ENCODE measurements at places on chromosomes 2 and 18.

- DNase-seq: no peak
Measured at GRCh38 chr2:160005908-160006307, 56.5 kb downstream of the PLA2R1 start.

DNA sequence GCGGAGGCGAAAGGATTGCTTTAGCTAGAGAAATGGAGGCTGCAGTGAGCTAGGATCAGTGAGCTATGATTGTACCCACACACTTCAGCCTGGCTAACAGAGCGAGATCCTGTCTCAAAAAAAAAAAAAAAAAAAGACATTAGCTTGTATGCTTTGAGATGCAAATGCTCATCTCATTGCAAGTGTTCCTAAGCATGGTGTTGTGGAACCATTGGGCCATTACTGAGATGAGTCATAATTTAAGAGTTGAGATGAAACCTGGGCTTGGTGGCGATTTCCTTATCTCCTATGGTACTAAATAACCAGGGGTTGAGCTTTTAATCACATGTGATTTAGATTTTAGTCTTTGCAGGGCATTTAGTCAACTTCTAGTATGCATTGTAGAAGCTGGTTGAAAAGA, 2.2 kb downstream of the PLEKHA3 start:
- DNase-seq: no peak

GRCh38 chr18:76522122-76522503, 27.1 kb upstream of the ZNF516 start:
- no peak for DNase-seq

GRCh38 chr2:211367711-211368110, 811.3 kb downstream of the CPS1 start:
- no peak for DNase-seq

DNA sequence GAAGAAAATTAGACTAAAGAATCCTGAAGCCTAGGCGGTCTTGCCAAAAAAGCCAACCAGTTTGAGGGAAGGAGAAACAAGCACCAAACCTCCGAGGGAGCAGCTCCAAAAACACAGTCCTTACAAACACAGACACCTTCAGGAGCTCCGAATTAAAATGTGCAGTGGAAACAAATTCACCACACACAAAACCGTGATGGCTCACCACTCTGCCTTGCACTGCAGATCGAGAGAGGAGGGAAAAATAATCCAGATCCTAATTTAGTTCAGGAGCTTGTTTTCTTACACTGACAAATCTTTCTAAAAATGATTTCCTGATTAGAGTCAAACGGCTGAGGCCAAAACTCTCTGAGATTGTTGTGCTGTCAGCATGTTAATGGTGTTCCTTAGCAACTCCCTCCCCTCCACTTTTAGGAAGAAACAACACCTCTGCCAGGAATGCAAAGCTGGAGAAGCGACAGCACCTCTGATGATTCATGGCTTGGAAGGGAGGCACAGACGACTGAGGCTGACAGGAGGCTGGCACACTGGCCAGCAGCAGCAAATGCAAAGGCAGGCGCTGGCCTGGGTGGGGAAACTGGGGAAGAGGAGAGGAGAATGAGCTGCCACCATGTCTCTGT, 249.4 kb upstream of the KLHL29 start:
- DNase-seq: peak; percentile 40

- no peak for DNase-seq
Measured at GRCh38 chr2:151338115-151338514, 19.3 kb upstream of the TNFAIP6 start.

- no peak for DNase-seq
Measured at GRCh38 chr2:171173087-171173486, 12.4 kb upstream of the TLK1 start.

DNA sequence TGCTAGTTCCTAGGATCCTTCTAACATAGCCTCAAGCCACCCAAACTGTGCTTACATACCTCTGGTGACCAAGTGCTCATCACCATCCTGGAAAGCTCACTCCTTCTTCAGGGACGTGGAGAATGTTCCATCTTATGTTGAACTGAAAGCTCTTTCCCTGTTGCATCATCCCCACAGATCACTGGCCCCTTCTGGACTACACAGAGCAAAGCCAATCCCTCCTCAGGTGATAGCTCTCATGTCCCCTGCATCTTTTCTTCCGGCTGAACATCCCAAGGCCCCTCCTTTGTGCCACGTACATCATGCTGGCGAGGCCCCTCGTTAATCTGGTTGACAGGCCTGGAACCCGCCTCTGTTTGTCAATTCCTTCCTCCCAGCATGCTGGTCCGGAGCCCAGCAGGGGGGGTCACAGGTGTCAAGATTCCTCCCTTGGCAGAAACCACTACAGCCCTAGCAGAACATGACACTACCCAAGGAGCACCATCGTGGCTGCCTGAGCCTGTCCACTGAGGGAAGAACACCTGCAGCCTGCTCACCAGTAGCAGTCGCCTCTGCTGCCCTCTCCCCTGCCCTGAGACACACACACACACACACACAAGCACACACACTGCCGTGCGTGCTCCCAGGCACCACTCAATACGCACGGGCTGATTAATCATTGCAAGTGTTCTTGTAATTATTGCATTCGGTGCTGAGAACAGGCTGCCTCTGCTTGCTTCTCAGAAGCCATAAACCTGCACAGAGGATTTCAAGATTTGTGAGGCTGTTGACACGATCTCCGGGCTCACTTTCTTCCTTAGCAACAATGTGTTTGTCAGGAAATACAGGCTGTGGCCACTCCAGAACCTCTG, 6.3 kb upstream of the KCNK3 start:
- no peak for DNase-seq

GRCh38 chr2:172725746-172726145, 9.9 kb upstream of the RAPGEF4 start:
- no peak for DNase-seq

DNA sequence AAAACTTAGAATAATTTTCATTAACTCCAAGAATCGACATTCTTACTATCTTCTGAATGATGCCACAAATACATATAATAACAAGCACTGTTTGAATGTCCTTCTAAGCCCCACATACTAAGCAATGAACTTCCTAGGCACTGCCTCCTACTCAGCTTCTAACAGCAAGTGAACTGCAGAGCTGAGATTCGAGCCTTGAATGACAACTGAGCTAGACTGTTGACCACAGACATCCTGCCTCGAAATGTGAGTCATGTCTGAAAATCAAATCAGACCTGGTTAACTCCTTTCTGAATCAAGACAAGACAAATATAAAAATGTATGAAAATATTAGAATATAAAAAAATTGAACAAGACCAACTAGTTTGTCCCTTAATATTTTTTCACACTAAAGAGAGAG, 108.1 kb downstream of the MYT1L start:
- DNase-seq: no peak

DNA sequence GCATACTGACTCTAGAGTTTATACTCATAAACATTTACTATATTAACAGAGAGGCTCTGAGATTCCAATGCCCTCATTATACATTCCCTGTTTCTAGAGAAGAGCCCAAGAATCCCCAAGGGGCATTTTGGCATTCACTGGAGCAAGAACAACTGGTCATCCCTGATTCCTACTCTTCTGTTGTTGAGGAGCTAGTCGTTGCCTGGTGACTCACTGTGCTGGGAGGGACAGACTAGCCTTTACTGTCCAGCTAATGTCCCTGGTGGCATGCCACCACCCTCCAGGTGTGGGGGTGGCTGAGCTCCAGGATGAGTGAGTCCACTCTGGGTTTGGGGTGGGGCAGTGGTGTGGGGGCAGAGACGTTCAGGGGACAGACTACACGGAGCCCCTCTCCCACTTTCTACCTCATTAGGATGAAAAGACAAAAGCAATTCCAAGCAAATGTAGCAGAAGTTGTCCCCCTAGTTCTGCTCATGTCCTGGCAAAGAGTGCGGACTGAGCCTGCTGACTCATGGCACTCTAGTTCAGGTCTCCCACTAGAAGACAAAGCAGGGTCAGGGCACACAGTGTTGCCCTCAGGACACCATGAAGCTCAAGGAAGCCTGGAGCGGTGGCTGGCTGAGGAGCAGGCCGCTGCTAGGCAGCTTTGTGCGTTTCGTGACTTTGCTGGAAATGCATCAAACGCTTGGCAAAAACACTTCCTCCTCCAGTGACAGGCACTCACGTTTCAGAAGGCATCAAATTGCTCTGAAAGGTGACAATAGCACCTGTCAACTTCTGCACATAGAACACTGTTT, 49.4 kb downstream of the RHOB start:
- DNase-seq: no peak

GRCh38 chr18:57441071-57441794, 6.1 kb downstream of the ONECUT2 start:
- no peak for DNase-seq
